ENCODE measurements at places on chromosomes 11 and 22.

- no peaks in the 10 kb centered on the region for H3K36me3 ChIP-seq
- no peak for DNase-seq
- no peak overlapping the region for H3K27ac ChIP-seq
Measured at GRCh38 chr11:44913502-44913901, 37.2 kb downstream of the TP53I11 start.

GRCh38 chr22:36156515-36157419 lies 3.8 kb downstream of the APOL3 start:
- no peaks in the 10 kb centered on the region for H3K27me3 ChIP-seq
- peak; percentile 84 for DNase-seq
- H3K4me1 ChIP-seq = peaks cover 100% of the 10 kb centered on the region

DNA sequence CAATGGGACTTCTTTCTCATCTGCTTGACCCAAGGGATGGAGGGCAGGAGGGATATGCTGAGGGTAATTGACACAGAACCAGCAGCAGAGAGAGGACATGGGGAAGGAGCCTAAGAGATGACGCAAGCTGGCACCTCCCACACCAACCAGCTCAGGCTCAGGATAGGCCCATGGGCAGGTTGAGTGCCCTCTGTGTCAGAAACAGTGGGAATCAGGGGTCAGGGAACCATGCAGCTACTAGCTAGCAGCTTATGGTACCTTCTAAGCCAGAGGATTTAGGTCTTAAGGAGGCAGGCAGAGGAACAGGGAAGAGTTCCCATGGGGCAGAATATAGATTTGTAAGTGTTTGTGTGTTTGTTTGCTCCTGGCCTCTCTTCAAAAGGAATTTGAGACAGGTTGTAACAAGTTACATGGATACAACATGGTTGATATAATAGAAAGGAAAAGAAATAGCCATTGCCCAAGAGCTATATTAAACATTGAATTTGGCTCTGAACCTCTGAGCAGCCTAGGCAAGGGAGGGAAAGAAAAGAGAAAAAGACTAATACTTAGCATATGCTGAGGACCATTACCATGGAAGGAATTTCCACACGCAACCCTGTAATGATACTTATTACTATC lies 39.9 kb upstream of the NAV2 start:
- peaks cover 19% of the 10 kb centered on the region for H3K27me3 ChIP-seq
- H3K4me1 ChIP-seq = no peaks in the 10 kb centered on the region
- DNase-seq = no peak
- no peaks in the 10 kb centered on the region for H3K36me3 ChIP-seq
- no peak overlapping the region for H3K27ac ChIP-seq
- no peak overlapping the region for H3K4me3 ChIP-seq

DNA sequence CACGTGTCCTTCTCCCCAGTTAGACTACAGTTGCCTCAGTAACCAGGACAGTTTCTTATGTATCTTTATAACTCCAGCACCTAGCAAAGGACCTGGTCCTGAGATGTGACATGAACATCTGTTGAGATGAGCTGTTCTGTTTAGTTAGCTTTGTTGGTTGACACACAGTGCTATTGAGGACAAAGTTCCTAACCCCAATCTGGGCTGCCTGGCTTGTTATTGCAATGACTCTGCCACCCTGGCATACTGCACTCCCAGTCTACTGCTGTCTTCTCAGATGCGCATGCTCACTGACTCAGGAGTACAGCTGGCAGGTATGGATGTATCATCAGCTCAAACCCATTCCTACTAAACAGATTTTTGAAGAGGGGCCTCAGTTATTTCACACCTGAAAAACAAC lies 7.4 kb downstream of the DESI1 start:
- H3K4me1 ChIP-seq = peaks cover 21% of the 10 kb centered on the region
- H3K4me3 ChIP-seq = no peak overlapping the region
- no peaks in the 10 kb centered on the region for H3K27me3 ChIP-seq
- peaks cover 3% of the 10 kb centered on the region for H3K36me3 ChIP-seq
- H3K27ac ChIP-seq = no peak overlapping the region
- no peak for DNase-seq

DNA sequence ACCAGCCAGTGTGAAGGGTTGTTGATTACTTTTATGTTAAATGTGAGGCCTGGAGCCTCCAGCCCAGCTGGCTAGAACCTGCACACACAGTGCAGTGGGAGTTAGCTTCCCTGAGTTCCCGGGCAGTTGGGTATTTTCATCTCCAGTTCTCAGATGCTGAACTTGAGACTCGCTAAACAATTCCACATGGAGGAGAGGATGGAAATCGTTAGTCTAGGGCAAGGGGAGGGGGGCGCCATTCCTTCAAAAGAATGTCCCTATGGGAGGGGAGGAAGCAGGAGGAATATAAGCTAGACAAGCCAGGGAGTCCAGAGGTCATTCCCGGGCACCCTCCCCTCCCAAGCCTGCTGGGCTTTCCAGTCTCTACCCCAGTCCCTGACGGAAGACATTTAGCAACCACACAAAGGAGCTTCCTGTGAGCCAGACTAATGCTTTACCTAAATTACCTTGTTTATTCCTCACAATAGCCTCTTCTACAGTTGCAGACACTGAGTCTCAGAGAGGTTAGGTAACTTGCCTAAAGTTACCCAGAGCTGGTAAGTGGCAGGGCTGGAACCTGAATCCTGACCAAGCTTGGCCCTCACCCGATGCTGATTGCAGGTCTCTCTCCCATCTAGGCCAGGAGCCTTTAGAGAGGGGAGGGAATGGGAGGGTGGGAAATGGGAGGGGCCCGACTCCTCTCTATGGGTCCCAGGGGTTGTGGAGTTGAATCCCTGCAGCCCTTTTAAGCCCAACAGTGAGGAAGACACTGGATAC lies 1.9 kb upstream of the TSKU start:
- peaks cover 18% of the 10 kb centered on the region for H3K4me1 ChIP-seq
- no peak overlapping the region for H3K4me3 ChIP-seq
- H3K36me3 ChIP-seq = peaks cover 9% of the 10 kb centered on the region
- H3K27ac ChIP-seq = no peak overlapping the region
- DNase-seq = no peak

- H3K27ac ChIP-seq = no peak overlapping the region
- no peaks in the 10 kb centered on the region for H3K27me3 ChIP-seq
- H3K4me3 ChIP-seq = no peak overlapping the region
- peaks cover 5% of the 10 kb centered on the region for H3K4me1 ChIP-seq
- no peak for DNase-seq
Measured at GRCh38 chr11:27991736-27992135, 116.2 kb downstream of the KIF18A start.

- peak overlapping the region; percentile 89 for H3K27ac ChIP-seq
- H3K4me1 ChIP-seq = peaks cover 77% of the 10 kb centered on the region
- peak; percentile 58 for DNase-seq
- no peaks in the 10 kb centered on the region for H3K27me3 ChIP-seq
Measured at GRCh38 chr11:65891219-65892136, 1.0 kb downstream of the CCDC85B start.

DNA sequence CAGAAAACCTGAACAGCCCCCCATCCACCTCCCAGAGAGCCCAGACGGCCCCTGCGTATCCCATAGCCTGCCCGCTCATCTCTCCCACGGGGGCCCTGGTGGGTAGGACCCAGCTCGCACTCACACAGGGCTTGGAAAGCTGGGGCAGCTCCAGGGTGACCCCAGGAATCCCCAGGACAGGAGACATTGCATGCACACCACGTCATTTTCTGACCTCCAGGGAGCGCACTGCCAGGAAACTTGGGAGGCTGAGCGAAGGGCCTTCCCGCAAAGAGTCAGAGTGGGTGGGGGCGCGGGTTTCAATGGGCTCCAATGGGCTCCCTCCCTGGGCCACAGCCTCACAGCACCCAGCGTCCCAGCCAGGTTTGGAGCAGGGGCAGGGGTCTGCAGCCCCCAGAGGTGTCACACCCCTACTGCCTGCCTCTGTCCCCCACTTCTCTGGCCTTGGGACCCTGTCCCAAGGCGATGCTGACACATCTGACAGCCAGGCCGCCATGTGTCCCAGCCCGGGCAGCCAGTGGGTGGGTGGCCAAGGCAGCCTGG lies 8.2 kb upstream of the SYT8 start:
- DNase-seq = no peak
- H3K27ac ChIP-seq = no peak overlapping the region
- no peaks in the 10 kb centered on the region for H3K36me3 ChIP-seq

- no peak for DNase-seq
- no peaks in the 10 kb centered on the region for H3K4me1 ChIP-seq
- no peak overlapping the region for H3K4me3 ChIP-seq
- H3K27ac ChIP-seq = no peak overlapping the region
- no peaks in the 10 kb centered on the region for H3K36me3 ChIP-seq
Measured at GRCh38 chr11:128251140-128251539, 336.2 kb downstream of the ETS1 start.

Data from activated T-cell treated with anti-CD3 and anti-CD28 coated beads, Interleukin-2, amount 50 U/mL, for 72 hours (primary cell).